ENCODE measurements at places on chromosomes 12 and 14.

- DNase-seq: no peak
Observed at GRCh38 chr14:97874394-97874793, 1077.2 kb downstream of the VRK1 start.

DNA sequence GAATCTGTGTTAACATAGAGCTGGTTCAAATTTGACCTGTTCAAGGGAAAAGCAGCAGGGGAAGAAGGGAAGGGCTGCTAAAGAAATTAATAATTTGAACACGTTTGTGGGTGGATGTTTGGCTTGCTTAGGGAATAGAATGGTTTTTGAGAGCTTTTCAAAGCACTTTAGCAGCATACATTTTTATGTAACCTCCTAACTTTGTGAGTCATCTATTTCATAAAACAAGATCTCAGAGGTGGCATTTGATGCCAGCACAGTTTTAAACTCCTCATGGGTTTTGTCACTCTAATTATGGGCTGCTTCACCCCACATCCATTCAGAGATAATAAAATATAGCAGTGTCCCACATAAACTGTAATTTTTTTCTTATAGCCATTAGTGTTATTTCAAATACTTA lies 143.8 kb downstream of the ACSS3 start:
- no peak for DNase-seq

- no peak for DNase-seq
Observed at GRCh38 chr12:31859232-31859977, 99.8 kb upstream of the RESF1 start.

DNA sequence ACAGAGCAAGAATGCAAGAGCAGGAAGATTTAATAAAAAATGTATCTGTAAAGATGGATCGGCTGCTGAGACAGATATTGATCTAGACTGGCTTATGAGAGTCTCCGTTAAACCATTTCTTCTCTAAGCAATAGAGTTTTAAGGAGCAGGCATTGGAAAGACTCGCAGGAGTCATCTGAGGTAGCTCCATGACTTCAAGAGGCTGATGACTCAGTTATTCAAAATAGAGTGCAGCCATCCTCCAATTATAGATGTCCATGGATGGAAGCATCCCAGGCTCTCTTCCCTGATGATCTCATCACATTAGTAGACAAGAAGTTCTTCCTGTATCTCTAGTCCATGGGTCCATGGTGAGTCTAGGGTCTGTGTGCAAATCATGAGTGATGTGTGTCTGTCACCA lies 638.3 kb upstream of the TMEM132C start:
- DNase-seq: peak; percentile 51

DNA sequence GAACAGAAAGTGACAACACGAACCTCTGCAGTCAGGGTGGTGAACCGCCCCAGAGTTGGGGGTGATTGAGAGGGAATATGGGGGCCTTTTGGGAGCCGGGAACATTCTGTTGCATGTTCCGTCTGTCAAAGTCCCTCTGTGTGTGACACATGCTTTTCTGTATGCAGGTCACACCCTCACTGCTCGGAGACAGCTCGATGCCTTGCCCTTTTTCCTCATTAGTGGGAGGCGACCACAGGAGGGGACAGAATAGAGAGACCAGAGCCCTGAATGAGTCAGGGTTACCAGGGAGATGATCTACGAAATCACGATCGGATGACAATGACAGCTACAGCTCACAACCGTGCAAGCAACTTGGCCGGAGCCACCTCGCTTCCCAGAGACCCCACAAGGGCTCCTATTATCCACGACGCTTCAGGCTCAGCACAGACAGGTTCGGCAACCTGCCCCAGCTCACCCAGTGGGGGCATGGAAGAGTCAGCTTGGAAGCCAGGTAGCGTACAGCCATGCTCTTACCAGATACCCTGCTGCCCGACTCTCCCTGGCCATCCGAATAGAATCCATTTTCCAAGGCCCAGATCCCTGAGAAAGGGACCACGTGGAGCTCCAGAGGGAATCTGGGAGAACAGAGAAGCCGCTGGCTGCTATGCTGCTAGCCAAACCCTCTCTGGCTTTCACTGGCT lies 38.8 kb downstream of the TESC start:
- no peak for DNase-seq

DNA sequence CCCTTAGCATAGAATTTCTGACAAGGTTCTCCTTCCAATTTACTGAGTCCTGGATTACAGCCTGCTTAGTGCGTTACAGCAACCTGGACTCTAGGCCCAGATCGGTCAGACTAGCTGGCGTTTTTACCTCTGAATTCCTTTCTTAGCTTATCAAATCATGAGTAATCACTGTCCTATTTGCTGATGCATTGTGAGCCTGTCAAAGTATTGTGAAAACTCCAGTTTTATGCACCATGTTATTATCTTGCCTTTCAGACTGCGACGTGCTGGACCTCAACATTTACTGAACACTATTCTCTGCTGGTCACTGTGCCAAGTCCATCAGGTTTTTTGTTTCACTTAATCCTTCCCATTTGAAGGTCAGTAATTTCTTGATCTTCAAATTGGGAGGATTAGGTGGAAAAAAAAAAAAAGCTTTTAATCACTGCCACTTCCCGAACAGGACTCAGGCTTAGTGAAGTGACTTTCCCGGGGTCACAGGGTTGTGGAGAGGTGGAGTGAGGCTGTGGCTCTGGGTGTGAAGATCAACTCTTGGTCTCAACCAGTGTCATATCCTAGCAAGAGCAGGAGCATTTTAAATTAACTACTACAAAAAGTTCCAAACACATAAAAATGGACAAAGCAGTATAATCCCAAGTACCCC lies 31.2 kb downstream of the FBXO21 start:
- DNase-seq: no peak

DNA sequence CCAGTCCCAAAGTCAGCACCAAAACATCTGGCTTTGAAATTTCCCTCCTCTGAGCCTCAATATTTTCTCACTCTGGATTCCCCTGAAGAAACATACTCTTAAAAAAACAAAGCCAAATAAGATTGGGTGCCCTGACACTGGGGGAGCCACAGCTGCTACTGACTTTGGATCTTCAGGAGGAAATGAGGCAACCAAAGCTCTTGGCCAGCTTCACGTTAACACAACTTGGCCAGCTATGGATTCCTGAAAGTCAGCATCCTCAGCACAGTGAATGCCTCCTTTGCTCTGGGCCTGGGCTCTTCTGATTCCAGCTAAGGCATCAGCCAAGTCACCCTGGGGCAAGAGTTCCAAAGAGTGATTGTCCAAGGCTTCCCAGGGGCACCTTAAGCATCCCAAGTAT lies 254.8 kb downstream of the ANO2 start:
- no peak for DNase-seq
